ENCODE measurements at places on chromosomes 2 and 18.

GRCh38 chr2:65558743-65559142, 126.3 kb upstream of the SPRED2 start:
- DNase-seq: no peak

DNA sequence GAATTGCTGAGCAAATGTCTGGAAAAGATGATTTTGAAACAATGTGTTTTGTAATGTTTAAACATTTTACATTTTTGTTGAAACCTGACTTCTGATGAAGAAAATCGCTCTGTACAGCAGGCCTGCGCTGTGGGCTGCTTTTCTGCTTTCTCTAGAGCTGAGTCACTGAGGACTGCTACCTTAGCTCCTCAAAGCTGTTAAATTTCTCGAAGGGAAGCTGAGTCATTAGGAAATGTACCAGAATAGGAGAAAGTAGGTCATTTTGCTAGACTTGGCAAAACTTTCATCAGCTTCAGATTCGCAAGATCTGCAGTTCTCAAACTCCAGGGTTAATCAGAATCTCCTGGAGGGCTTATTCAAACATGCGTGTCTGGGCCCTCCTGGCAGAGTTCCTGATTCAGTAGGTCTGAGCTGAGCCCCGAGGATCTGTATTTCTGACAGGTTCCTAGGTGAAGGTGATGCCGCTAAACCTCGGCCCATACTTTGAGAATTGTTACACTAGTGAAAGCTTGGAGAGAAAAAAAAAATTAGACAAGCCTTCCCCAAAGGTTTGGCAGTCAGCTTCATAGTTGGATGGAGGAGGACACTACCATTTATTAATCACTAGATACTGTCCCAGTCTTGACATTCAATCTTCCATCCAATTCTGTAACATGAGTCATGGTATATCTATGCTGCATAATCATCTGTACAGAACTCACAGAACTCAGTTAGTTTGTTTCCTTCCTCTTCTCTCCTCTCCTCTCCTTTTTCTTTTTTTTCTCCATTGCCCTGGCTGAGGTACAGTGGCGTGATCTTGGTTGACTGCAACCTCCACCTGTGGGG, 297.6 kb downstream of the PARD3B start:
- no peak for DNase-seq

DNA sequence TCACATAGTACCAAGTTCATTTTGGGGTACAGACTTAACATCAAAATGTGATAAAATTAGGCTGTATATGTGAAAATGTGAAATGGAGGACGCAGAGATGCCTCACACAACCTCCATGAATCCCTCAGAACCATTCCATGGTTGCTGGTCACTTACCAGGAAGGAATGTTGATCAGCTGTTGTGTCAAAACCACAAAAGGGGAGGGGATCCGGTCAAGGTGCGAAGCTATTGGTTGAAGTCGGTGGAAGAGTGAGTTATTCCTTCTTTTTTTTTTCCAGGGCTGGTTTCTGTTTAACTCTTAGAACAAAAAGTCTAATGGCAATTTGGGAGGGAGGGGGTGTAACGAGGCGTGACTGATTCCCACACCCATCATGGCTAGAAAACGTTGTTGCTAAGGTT, 32.3 kb upstream of the REG3A start:
- no peak for DNase-seq

DNA sequence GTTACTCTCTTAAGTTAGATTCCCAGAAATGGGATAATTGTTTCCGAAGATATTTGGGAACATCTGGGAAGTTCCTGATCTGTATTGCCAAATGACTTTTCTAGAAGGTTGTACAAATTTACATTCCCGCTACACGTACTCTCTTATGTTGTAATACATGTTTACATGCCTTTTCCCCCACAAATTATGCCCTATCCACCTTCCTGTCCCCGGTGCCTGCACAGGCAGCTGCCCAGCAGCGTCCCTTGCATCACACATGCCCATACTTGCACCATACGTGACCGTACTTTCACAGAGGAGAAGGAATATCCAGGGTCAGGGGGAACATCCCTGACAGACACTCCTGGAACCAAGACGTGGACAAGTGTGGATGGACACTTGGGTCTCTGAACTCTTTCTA, 24.2 kb upstream of the KLF11 start:
- DNase-seq: no peak

All from stimulated activated CD8-positive, alpha-beta memory T cell treated with anti-CD3 and anti-CD28 coated beads, Interleukin-2, amount 100 ng/mL, for 48 hours (primary cell).